OCI-M1 (cell line): ENCODE measurements at places on chromosomes 1 and 21.

DNA sequence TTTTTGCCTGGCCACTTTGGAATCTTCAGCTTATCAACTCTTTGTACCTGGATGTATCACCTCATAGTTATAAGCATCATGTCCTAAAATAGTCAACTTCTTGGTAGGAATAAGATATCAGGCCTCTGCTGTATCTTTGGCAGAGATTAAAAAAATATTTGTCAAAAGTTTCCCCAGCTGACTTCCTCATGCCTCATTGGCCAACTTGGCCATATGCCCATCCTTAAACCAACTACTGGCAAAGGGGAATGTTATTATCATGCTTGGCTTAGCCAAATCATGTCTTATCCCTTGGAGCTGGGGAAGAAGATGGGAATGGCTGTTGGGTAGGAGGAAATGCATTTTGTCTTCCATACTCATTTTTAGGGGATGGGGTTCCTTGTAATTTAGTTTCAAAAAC lies 23.4 kb downstream of the NFASC start:
- DNase-seq: no peak

DNA sequence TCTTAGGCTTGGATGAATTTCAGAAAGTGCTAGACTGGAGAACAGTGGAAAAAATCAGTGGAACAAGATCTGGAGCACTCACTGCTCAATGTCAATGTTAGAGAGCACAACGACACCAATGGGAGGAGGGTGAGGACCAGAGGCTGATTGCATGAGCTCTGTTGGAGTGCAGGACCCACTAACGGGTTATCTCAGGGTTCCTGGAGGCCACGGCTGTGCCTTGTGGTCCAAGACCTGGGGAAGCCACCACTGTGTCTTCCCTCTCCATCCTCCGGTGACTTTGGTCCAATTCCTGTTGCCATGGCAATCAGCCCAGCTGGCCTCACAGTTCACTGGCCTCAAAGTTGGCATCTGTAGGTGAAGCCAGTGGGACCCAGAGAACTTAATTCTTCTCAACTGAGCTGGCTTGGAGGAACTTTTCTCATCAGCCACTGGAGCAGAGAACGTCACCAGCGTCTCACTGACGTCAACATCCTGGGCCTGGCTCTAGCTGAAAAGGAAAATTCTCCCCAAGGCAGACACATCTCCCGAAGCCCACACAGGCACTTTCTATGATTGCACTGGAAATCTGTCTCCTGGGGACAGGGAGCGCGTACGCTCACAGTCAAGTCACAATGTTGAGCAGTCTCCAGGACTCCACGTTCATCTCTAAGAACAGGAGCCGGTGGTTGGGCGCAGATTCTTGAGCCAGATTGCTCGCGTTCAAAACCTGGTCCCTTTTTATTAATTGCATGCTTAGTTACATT lies 21.9 kb upstream of the GPR157 start:
- peak; percentile 6 for DNase-seq

DNA sequence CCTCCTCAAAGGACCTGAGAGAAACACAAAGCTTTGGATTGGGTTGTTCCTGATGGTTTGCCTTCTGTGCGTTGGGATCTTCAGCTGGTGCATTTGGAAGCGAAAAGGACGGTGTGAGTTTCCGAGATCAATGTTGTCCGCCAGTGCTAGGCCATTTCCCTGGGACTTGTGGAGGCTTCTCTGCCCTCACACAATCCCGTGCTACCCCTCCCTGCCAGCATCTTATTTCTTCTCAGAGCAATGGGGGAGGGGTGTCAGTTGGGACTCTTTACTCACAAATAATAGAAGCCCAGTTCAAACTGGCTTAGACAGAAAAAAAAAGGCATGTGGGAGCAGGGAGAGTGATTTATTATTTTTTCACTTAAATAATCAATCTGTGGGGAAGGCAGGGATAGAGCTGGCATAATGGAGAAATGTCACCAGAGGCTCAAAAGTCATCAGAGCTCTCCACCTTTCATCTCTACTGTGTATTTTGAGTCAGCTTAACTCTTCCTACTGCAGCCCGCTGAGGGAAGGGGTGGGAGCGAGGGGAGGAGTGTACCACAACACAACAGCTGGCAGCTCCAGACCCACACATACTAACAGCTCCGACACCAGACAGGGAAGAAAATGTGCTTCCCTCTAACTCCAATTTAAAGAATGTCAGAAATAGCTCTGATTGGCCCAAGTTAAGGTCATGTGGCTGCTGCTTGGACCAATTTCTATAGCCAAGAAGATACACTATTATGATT lies 22.4 kb downstream of the LY9 start:
- no peak for DNase-seq

DNA sequence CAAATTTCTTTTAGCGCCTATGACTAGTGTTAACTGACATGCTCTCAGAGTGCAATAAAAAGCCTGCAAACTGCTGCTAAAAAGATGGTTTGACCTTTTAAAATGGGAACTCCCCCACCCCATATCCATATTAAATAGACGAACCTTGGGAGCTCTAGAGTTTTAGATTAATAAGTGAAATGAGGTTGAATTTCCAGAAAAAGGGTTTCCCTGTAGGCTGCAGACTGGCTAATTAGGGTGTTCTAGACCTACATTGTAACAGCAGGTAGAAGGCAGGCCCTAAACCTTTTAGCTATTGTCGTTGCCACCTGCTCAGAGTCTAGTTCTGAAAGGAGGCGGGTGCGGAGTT lies 2.2 kb downstream of the FAM78B start:
- DNase-seq: no peak

GRCh38 chr21:17823846-17824245 lies 4.7 kb upstream of the C21orf91 start:
- peak; percentile 96 for DNase-seq

GRCh38 chr1:54583871-54584270 lies 35.8 kb downstream of the ACOT11 start:
- no peak for DNase-seq

GRCh38 chr1:161013131-161013487 lies 7.8 kb downstream of the F11R start:
- DNase-seq: peak; percentile 67

DNA sequence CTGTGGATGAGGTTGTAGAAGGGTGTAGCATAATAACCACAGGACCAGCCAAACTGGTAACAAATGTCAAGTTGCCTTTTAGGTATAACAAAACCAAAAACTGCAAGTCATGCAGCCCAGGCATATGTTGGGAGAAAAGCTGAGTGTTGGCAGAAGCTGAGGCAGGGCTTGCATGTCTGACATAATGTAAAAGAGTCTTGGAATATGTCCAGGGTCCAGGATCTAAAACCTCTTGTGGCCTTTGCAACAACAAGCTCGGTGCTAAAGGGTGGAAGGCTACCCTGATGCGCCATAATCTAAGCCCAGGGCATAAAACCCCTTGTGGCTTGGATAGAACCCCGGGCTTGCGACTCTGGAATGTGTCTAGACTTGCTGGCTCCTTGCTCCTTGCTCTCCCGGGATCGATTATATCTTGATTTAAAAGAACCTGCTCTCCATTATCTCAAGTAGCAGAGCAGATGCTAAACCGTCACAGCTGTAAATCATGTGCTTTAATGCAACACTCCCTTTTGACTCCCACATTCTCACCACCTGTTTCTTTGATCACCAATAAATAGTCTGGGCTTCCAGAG lies 26.5 kb upstream of the SLC35A3 start:
- DNase-seq: peak; percentile 78
